Smooth muscle cell of the brain vasculature (primary cell): ENCODE measurements at places on chromosomes 12 and 14.

DNA sequence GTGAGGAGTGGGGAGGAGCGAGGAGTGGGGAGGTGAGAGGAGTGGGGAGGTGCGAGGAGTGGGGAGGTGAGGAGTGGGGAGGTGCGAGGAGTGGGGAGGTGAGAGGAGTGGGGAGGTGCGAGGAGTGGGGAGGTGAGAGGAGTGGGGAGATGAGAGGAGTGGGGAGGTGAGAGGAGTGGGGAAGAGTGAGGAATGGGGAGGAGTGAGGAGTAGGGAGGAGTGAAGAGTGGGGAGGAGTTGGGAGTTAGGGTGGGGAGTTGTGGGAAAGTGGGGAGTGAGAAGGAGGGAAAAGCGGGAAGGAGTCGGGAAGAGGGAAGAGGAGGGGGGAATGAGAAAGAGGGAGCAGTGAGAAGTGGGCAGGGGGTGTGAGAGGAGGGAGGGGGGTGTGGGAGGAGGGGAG is 86.1 kb downstream of the B4GALNT3 start:
- DNase-seq = no peak

GRCh38 chr12:55797550-55797949 is 20.0 kb downstream of the SARNP start:
- no peak for DNase-seq

DNA sequence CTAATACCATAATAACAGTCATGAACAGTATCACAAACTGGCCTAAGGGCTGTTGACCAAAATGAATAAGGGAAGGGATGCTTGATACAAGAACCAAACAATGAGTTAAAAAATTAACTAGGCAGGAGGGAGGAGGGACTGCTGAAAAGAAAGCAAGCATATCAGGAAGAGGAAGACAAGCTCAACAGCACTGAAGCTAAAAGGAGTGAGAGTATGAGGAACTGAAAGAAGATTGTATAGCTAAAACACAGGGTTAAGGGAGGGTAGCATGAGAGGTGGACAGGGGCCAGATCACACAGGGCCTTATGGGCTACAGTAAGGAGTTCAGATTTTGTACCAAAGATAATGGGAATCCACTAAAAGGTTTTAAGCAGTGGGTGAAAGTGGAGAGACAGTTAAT is 34.1 kb downstream of the ITGA7 start:
- DNase-seq = no peak

GRCh38 chr12:50505675-50506530 is 1.1 kb downstream of the DIP2B start:
- no peak for DNase-seq

GRCh38 chr12:19303496-19303895 is 135.8 kb upstream of the AEBP2 start:
- DNase-seq = no peak

DNA sequence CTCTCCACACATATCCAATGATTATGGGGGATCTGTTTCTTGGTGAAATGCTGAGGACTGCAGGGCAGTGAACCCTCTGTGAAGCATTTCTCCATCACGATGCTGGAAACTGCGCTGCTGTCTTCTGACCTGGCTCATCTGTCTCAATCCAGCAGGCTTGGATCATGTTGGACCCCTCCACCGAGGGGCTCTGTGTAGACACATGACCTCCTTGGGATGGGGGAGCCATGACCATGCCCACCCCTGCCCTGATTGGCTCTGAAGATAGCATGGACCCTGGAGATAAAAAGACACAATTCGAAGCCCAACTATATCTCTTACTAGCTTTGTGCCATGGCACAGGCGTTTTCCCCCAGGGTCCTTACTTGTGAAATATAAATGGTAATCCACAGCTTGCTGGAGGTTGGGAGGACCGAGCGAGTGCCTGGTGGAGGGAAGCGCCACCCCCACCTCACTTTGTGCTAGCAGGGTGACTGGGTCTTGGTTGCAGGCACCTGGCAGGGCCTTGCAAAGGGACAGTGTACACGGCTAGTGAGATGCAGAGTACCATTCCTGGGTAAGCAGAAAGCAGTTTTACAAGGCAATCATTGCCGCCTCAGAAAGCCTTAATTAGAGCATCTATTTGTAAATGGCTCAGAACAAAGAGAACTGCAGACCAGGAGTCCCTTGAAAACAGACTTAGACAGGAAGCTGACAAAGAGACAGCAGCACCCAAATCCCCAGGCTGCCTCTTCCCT is 2.4 kb upstream of the KRT83 start:
- no peak for DNase-seq

GRCh38 chr14:20799892-20800544 is 2.6 kb downstream of the RNASE1 start:
- no peak for DNase-seq

GRCh38 chr12:43711348-43711747 is 47.2 kb downstream of the PUS7L start:
- DNase-seq = no peak

- no peak for DNase-seq
Measured at GRCh38 chr14:31051511-31051910, 25.3 kb upstream of the STRN3 start.

- DNase-seq = no peak
Measured at GRCh38 chr12:90174198-90174510, 465.5 kb upstream of the ATP2B1 start.

GRCh38 chr12:62668782-62669181 is 202.2 kb downstream of the MON2 start:
- no peak for DNase-seq

- no peak for DNase-seq
Measured at GRCh38 chr12:28107679-28108078, 82.6 kb upstream of the CCDC91 start.

- no peak for DNase-seq
Measured at GRCh38 chr12:109347589-109347988, at the start of gene MYO1H. MYO1H (plus strand) TSS chr12:109347900; CDS start chr12:109347961, 61 bp downstream.

GRCh38 chr14:24712374-24712773 is 78.4 kb upstream of the GZMB start:
- no peak for DNase-seq

GRCh38 chr12:6507102-6507998 is 13.4 kb downstream of the NCAPD2 start:
- DNase-seq = no peak
